NCI-H526 (cell line): ENCODE measurements at places on chromosomes 2 and 18.

- peak; percentile 42 for DNase-seq
Observed at GRCh38 chr2:166106431-166107015, 21.3 kb downstream of the SCN1A start.

DNA sequence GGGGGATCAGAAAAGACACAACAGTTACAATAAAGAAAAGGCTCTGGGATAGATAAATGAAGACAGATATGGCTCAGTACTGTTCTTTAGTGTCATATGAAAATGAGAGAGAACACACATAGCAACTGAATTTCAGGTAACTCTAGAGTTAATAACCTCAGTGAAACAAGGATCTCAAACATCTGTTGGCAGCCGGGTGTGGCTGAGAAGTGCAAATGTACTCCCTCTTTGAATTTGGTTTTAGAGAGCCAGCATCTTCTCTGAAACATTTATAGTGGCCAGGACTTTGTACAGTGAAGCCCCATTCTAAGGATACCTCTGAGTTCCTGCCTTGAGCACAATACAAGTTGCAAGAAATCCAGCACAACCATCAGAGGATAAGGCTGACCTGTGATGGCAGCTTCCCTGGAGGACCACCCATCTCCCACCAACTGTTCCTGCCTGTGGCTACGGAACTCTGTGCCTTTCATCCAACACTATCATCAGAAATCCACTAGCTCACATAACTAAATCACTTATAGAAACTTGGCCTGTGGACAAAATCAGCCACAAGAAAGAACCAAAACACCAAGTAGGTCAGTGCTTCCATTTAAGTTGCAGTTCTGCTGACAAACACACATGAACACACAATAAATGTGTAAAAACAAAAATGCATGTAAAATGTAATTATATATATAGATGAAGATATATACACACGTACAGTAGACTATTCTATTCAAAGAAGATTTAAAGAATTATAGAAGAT lies 37.3 kb upstream of the PEX13 start:
- DNase-seq: no peak

GRCh38 chr18:27605107-27605834 lies 420.2 kb upstream of the CHST9 start:
- DNase-seq: peak; percentile 84

GRCh38 chr18:38909972-38910371 lies 1344.4 kb upstream of the CELF4 start:
- no peak for DNase-seq

GRCh38 chr18:77130229-77131099 lies 2.1 kb downstream of the MBP start:
- no peak for DNase-seq

- DNase-seq: no peak
Observed at GRCh38 chr2:171436307-171436706, 2.3 kb downstream of the DCAF17 start.

DNA sequence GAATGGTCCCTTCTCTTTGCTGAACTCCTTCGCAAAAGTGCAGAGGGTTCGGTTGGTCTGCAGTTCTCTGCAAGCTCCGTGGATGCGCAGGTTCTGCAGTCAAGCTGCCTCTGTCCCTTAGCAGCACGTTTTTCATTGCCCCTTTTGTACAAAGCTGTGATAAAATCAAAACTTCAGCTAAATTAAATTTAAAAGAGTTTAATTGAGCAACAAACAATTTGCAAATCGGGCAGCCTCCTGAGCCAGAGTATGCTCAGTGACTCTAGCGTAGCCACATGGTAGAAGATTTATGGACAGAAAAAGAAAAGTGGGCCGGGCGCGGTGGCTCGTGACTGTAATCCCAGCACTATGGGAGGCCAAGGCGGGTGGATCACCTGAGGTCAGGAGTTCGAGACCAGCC lies 18.8 kb downstream of the TSN start:
- DNase-seq: no peak

DNA sequence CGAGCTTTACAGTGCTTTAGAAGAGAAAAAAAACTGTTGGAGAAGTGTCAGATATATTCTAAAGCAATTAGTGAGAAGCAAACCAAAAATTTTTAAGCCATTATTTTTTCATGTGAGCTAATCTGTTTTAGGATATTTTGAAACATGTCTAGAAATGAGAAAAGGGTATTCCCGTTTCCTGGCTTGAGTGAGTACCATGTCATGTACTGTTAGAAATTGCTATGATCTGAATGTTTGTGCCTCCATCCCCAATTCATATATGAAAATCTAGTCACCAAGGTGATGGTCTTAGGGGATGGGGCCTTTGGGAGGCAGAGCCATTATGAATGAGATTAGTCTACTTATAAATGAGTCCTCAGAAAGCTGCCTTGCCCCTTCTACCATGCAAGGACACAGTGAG lies 493.3 kb upstream of the GCFC2 start:
- DNase-seq: no peak

DNA sequence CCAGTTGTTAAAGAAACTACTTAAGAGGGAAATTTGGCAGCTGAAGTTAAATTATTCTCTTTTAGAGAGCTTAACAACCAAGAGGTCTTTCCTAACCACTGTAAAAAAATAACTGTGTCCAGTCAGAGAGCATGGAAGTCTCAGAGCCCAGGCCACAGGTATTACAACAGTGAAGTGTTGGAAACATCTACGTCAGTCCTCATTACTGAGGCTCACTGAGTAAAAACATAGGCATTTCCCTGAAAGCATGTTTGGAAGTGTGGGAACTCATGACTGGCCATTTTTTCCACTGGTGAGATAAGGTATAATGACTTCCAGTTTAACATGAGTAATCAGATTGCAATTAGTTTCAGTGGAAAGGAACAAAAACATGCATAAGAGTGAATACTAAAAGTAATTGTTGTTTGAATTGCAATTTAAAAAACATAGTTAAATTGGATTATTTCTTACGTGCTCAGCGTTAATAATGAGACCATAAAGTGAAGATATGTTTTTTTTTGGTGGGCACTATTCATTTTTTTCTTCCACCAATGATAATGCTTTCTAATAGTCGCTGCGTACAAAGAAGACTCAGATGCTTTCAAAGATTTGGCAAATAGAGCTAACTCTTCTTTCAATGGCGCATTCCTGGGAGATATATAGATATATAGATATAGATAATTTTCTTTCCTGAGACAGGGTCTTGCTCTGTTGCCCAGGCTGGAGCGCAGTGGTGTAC lies 60.8 kb downstream of the EFEMP1 start:
- no peak for DNase-seq

GRCh38 chr2:160790738-160791137 lies 297.1 kb upstream of the RBMS1 start:
- DNase-seq: no peak

- no peak for DNase-seq
Observed at GRCh38 chr2:240432820-240433801, 2.4 kb upstream of the GPC1 start.

- no peak for DNase-seq
Observed at GRCh38 chr2:172599947-172600346, 44.1 kb downstream of the PDK1 start.

DNA sequence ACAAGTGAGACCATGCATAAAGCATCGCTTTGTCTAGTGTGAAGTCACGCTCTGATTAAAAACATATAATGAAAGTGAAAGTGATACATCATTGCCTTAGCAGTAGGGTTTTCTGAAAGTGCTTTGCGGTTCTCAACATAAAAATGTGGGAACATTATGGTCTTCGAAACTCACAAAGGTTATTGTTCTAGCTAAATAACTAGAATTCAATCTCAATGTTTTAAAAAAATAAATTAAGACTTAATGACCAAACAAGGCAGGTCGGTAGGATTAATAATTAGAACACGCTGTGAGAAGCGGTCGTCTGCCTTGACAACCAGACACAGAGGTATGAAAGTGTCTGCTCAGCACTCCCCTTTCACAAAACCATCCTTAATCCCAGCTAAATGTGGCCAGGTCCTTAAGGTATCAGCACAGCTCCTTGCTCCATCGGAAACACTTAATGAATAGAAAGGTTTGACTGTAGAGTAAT lies 42.2 kb downstream of the KLHL14 start:
- DNase-seq: peak; percentile 63

DNA sequence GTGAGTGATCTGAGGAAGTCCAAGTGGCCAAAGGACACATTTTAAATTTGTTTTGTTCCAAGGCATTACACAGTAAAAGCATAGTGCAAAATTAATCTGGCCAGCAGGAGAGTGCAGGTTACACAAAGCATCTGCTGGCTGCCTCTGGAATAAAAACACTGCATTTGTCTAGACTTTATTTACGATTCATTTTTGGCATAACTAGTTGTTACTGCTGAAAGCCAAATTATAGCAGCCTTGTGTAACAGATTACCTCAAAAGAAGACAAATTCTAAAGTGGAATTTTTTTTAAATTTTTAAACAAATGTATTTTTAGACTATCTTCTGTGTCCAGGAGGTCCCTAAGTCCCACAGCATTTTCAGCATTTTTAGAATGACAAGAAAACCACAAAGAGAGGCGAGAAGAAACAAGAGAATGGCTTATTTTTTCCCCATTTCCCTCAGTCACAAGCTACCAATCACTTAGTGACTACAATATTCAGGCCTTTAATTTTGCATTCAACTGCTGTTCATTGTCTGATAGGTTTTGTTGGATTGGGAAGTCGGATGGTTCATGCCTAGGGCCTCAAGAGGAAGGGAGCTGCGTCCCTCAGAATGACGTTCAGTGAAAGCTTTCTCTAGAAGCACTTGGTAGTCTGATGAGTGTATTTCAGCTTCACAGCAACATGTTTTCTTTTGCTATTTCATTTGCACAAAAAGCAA lies 46.0 kb downstream of the TMEFF2 start:
- no peak for DNase-seq

GRCh38 chr2:96233436-96233835 lies 24.8 kb upstream of the STARD7 start:
- DNase-seq: no peak
